ENCODE measurements at places on chromosomes 2 and 18.

GRCh38 chr18:13893418-13893760, 21.9 kb downstream of the MC2R start:
- DNase-seq = no peak

DNA sequence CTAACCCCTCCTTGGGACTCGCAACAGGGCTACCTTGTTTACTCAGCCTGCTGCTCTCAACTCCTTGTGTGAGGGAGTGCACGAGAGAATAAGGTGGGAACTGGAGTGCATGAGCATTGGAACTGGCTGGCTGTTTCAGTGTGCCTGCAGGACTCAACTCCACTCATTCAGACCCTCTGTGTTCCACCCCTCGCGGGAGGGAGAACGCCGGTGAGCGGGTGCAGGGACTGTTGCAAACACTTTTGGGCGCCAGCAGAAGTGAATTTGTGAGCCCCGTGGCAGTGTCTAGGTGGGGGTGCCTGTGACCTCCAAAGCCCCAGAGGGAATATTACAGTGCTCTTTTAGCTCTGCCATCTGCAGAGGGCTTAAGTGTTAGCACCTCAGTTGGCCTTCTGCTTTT, 1978.3 kb upstream of the PIK3C3 start:
- no peak for DNase-seq

GRCh38 chr2:165563468-165564225, 94.1 kb downstream of the CSRNP3 start:
- DNase-seq = no peak

- DNase-seq = no peak
Observed at GRCh38 chr18:26865557-26865956, at the start of gene AQP4. Gene AQP4 (minus strand): TSS chr18:26865707. CDS start chr18:26865689, 18 bp downstream.

DNA sequence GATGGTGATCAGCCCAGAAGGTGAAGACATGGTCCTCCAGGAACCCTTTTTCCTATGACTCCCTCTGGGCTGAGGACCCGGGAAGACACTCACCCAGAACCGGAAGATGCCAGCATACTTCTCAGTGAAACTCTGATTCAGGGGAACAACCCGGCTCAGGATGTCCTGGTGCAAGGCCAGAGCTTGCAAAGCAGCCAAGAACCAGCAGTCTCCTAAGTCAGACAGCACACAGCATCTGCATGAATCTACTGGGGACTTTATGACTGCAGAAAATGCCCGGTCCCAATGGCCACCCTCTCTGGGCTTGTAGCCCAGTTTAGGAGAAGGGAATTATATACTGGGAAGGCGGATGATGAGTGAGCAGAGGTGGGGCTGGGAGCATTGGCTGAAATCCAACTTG, 15.3 kb downstream of the CAPN14 start:
- no peak for DNase-seq

DNA sequence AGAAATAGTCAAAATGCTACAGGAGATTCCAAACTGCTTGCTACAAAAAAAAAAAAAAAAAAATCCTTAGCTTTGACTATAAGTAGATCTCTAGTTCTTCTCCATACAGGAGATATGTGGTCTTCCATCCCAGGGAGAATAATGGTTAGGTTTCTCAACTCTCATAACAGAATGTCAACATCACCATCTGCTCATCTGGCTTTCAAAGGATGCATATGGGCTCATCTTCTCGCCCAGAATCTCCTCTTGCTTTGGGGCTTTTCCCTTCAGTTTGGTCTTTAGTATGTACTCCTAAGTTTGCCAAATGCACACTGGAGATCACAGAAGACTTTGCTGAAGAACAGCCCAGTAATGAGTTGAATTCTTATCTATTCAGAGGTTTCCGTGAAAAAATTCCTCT, 240.7 kb downstream of the NRXN1 start:
- DNase-seq = no peak

All from stimulated activated CD4-positive, alpha-beta T cell treated with anti-CD3 and anti-CD28 coated beads, TNF-alpha, amount 100 ng/mL, for 48 hours (primary cell).